ENCODE measurements at places on chromosomes 2 and 18.

DNA sequence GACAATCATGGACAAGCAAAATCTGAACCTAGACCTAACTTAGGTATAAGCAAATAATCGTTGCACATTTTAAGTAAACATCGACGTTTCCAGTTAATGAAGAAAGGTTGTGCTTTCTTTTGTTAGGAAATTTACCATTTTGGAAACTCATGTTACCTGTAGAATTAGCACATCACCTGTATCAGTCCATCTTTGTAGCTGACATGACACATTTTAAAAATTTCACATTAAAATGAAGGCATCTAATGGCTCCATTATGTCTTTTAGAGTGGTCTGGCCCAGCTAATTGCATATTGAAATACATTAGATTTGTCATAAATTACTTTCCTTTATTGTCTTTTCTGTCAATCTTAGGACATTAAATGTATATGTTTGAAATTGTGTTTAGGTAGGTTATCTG lies 119.0 kb upstream of the MGAT5 start:
- H3K36me3 ChIP-seq = peaks cover 30% of the 10 kb centered on the region
- no peak overlapping the region for H3K4me3 ChIP-seq
- H3K4me1 ChIP-seq = peaks cover 72% of the 10 kb centered on the region
- H3K27me3 ChIP-seq = no peaks in the 10 kb centered on the region
- no peak for DNase-seq
- H3K27ac ChIP-seq = no peak overlapping the region

GRCh38 chr2:186294248-186294888 lies 191.7 kb upstream of the ZC3H15 start:
- no peaks in the 10 kb centered on the region for H3K27me3 ChIP-seq
- no peak overlapping the region for H3K27ac ChIP-seq
- no peak overlapping the region for H3K4me3 ChIP-seq
- no peaks in the 10 kb centered on the region for H3K4me1 ChIP-seq
- H3K36me3 ChIP-seq = peaks cover 8% of the 10 kb centered on the region

- no peaks in the 10 kb centered on the region for H3K36me3 ChIP-seq
- DNase-seq = no peak
- no peaks in the 10 kb centered on the region for H3K4me1 ChIP-seq
- no peak overlapping the region for H3K4me3 ChIP-seq
- no peak overlapping the region for H3K27ac ChIP-seq
Measured at GRCh38 chr2:222193328-222193983, 105.3 kb downstream of the PAX3 start.

DNA sequence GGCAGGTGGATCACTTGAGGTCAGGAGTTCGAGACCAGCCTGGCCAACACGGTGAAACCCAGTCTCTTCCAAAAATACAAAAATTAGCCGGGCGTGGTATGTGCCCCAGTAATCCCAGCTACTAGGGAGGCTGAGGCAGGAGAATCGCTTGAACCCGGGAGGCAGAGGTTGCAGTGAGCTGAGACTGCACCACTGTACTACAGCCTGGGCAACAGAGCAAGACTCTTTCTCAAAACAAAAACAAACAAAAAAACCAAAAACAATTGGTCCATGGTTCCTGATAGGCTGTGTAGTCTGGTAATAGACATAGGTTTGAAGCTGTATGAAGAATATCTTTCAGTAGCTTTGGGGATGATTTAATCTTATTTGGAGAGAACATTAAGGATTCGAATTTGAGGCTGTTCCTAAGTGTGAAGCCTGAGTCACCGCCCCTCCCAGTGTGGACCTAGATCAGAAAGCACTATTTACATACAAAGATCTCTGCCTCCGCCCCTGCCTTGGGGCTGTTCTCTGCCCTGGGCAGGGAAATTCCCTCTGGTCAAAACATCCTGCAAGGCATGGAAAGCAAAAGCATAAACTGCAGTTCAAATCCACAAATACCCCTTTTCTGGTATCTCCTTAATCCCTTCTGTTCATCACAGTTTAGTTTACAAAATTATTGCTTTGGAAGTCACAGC lies 52.8 kb upstream of the PMAIP1 start:
- H3K36me3 ChIP-seq = no peaks in the 10 kb centered on the region
- peak overlapping the region; percentile 43 for H3K27ac ChIP-seq
- peak; percentile 83 for DNase-seq
- H3K4me3 ChIP-seq = no peak overlapping the region
- H3K27me3 ChIP-seq = peaks cover 2% of the 10 kb centered on the region
- peaks cover 15% of the 10 kb centered on the region for H3K4me1 ChIP-seq

DNA sequence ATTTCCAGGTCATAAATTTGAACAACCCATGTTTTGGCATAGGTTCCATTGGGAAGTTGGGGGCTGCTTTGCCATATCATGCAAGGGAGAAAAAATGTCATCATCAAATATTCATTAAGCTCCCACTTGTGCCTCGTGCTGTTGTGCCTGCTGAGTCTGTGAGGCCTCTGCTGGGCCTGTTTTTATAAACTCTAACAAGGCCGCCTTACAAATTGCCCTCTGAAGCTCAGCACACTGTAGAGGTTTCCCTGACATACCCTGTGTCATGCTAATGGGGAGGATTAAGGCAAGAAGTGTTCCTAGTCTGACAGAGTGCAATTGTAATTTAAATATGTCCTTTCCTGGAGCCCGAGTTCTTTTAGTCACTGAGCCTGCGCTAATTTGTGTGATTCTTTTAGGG lies 17.6 kb downstream of the OSBPL6 start:
- no peaks in the 10 kb centered on the region for H3K4me1 ChIP-seq
- peaks cover 25% of the 10 kb centered on the region for H3K27me3 ChIP-seq
- no peaks in the 10 kb centered on the region for H3K36me3 ChIP-seq
- H3K4me3 ChIP-seq = no peak overlapping the region
- no peak for DNase-seq

DNA sequence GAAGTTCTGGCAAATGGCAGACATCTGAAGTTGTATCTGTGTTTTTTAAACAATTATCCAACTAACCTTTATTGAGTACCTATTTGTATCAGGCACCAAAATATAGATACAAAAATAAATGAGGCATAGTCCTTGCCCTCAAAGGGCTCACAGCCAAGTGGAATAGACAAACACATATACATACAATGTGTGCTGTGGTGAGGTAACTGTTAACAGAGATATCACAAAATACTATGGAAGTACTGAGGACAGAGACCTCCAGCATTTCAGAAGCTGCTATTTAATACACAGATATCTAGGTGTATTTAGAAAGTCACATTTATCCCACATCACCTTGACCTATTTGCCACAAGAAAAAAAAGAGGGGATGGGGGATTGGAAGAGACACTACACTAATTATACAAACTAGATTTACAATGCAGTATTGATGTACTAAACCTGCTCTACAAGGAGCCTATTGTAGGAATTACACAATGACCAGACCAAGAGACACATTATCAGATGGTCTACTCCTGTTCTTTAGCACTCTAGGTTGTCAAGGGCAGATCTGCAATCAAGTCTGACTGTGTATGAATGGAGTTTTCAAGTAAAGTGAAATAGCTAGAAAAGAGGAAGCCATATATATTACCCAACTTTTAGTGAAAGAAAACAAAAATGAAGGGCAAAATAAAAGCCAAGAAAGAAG lies 62.2 kb downstream of the SPIRE1 start:
- H3K4me3 ChIP-seq = no peak overlapping the region
- no peaks in the 10 kb centered on the region for H3K27me3 ChIP-seq
- H3K4me1 ChIP-seq = peaks cover 23% of the 10 kb centered on the region
- no peak for DNase-seq
- no peaks in the 10 kb centered on the region for H3K36me3 ChIP-seq
